ENCODE measurements at places on chromosomes 12 and 14. TPM values are rescaled to one million over a fixed set of nuclear protein-coding genes. Genes with fewer than 3 reads are reported as not detected.
A peak's percentile ranks its signal among the peaks of the same experiment; 100 is the strongest.

DNA sequence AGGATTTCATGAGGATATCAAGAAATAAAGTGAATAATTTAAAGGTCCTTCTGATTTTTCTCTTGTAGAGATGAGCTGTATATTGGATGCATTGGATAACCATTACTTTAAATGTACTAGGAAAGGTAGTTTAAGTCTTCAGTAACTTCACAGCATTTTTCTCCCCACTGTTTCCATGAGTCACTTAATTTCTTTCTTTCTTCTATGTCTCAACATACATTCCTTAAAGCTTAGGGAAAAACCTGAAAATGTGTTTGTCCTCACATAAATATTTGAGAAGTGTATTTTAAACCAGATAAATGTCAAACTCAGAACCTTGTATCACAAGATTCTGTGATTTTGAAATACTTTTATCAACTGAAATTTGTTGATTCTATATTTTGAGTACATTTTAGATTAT lies 1970.2 kb upstream of the FLRT2 start:
- DNase-seq = no peak

DNA sequence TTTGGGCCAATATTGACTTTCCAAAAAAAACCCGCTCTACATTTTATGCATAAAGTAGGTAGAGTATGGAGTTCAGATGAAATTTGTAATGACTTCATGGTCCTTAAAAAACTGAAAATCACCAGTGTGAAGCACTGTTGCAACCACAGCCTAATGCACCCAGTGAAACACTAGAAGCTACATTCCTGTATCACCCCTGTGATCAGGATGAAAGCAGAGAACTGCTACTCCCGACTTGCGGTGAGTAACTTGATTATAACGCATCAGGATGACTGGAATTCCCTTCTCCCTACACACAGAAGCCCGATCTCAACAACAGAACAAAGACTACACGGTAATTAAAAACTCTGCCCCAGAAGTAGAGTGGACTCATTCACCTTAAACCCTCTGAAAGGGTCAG lies 33.8 kb downstream of the SPTB start:
- DNase-seq = no peak

- DNase-seq = peak; percentile 85
Measured at GRCh38 chr14:102824832-102825231, 47.6 kb downstream of the TRAF3 start.

DNA sequence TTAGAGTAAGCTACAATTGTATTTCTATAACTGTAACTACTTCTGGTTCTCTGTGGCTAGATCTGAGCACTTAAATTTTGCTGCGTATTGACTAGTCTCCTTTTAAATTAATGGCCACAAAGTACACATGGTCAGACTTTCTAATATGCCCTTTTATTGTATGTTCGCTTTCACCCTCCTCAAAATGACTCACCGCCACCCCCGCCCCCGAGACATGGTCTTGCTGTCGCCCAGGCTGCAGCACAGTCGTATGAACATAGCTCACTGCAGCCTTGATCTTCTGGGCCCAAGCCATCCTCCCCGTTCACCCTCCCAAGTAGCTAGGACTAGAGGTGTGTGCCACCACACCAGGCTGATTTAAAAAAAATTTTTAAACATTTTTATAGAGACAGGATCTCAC lies 11.8 kb downstream of the MTERF2 start:
- no peak for DNase-seq

GRCh38 chr14:100424504-100425428 lies 101.6 kb downstream of the SLC25A47 start:
- peak; percentile 63 for DNase-seq

DNA sequence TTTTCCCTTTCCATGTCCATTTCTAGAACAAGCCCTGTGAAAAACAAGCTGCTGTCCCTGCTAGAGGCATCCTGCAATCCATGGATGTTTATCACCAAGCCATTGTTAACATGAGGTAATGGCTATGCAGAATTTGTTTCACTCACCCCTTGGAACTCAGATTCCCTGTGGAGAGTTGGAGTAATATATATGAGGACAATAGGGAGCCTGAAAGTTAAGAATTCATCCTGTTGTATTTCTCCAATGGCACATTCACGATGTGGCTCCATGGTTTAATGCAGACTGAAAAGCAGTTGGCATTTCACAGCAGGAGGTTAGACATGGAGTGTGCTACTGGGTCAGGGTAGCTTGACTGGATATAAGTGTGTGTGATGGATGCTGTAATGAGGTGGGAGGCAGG lies 32.4 kb downstream of the GPR65 start:
- no peak for DNase-seq

- no peak for DNase-seq
Measured at GRCh38 chr14:65976761-65977404, 509.3 kb upstream of the CCDC196 start.

GRCh38 chr12:108313606-108314351 lies 25.3 kb downstream of the CMKLR1 start:
- DNase-seq = no peak

DNA sequence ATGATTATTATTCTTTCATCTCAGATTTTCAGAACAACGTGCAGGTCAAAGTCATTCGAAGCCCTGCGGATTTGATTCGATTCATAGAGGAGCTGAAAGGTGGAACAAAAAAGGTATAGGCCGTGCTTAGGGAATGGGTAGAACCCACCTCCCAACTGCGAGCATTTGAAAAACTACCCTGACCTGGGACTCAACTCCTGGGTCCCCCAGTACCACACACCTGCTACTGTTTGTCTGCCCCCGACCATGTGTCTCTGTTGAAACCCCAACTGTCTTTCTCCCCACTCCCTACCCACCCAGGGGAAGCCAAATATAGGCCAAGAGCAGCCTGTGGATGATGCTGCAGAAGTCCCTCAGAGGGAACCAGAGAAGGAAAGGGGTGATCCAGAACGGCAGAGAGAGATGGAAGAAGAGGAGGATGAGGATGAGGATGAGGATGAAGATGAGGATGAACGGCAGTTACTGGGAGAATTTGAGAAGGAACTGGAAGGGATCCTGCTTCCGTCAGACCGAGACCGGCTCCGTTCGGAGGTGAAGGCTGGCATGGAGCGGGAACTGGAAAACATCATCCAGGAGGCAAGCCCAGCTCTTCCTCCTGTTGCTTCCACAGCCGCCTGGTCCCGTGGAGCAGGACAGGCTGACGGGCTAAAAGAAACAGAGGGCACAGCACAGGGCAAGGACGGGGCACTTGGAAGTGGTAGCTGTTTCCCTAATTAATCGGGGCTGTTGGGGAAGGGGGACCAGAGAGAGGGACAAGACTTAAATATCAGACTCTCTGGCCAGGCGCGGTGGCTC lies 20.5 kb downstream of the AGAP2 start:
- DNase-seq = no peak

DNA sequence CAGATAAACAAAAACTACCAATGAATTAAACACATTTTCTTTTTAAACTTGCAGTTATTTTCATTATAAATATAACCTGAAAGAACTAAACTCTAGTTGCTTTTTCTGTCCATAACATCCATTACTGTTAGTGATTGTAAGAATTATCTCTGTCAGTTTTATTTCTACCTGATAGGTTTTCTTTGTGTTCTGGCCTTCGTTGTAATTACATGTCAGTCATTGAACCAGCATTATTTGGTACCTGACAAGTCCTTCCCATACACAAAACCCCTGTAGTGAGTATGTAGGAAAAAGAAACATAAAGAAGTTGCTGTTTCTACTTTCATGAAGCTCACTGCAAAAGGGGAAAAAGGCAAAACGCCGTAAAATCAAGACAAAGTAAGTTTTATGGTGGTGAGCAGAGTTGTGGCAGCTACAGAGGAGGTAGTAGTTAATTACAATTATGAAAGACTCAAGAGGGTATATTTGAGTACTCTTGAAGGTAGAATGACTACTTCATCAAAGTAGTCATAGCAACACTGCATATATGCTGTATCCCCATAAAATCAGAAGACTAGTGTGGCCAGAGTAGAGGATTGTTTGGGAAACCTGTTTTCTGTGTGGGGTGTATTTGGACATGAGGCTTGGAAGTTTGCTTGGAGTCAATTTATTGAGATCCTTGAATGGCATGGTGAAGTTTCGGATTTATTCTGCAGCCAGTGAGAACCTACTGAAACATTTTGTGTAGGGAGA lies 102.8 kb downstream of the SLC5A8 start:
- no peak for DNase-seq

GRCh38 chr12:119296535-119296934 lies 38.0 kb upstream of the CCDC60 start:
- no peak for DNase-seq

DNA sequence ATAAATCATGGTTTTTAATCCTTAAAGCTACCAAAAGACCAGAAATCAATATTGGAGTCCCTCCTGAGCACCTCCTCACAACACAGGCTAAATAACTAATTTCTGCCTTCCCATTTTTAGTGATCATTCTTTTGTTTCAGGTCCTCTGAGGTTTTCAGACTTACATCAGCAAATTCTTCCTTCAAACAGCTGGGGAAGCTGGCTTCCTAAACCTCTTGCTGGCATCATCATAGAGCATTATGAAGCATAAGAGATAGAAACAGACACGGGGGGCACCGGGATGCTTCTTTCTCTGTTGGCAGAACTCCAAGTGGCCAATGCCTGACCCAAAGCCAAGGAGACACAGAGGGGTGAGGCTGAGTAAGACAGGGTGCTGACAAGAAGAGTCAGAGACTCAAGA lies 47.9 kb upstream of the DBX2 start:
- no peak for DNase-seq

DNA sequence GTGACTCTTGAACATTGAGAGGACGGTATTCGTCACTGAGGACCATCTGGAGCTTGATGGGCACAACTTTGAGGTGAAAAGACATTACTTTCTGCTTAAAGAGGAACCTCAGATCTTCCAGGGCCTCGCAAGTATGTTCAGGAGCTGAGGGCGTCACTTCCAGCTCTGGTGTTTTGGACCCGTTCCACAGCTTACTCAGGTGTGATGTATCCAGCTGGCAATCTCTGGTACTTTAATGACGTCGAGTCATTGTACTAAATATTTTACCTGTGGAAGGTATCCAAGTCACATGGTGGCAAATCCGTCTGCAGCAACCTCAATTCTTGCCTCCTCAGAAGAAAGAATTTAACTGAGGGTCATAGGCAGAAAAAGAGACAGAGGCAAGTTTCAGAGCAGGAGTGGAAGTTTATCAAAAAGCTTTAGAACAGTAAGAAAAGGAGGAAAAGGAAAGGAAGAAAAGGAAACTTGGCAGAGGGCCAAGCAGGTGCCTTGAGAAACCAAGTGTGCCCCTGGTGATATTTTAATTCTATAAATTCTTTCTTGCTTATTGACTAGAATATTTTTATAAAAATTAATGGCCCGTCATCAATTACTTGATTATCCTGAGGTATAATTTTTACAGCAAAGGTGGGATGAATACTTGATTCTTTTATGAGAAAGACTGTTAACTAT lies 250.6 kb downstream of the AEBP2 start:
- peak; percentile 77 for DNase-seq

DNA sequence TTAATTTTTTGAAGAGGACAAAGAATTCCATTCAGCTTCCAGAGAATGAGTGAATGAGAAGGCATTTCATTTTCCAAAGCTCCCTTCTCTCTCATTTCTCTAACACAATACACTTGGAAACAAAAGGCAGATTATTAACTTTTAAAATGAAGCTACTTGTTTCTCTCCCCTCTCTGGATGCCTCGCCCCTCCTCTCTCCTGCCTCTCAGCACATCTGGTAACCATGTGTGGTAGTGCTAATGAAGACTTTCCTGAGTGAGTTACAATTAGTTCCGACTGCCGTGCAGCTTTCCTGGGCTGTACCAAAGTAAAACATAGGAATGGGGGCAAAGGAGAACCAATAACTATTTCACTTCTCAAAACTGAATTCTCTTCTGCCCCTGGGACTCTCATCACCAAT lies 84.7 kb upstream of the SOX5 start:
- DNase-seq = no peak

DNA sequence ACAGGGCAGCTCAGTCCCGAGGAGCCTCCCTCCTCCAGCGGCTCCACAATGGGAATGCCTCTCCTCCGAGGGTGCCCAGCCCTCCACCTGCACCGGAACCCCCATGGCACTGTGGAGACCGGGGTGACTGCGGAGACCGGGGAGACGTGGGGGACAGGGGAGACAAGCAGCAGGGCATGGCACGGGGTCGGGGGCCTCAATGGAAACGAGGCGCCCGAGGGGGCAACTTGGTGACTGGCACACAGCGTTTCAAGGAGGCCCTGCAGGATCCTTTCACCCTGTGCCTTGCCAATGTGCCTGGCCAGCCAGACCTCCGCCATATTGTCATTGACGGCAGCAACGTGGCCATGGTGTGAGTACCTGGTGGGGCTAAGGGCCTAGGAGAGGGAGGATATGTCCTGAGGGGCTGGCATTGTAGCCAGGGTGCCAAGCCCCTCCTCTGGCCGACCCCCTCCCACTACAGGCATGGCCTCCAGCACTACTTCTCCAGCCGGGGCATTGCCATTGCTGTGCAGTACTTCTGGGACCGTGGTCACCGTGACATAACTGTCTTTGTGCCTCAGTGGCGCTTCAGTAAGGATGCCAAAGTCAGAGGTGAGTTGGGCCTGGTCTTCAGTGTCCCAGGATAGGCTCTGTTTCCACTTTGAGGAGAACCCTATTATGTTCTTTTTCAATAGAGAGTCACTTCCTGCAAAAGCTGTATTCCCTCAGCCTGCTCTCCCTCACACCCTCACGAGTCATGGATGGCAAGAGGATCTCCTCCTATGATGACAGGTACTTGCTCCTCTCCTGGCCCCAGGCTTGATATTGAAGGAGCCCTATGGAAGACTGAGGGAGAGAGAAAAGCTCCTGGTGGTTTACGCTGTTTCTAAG lies 2.7 kb downstream of the KHNYN start:
- DNase-seq = no peak

DNA sequence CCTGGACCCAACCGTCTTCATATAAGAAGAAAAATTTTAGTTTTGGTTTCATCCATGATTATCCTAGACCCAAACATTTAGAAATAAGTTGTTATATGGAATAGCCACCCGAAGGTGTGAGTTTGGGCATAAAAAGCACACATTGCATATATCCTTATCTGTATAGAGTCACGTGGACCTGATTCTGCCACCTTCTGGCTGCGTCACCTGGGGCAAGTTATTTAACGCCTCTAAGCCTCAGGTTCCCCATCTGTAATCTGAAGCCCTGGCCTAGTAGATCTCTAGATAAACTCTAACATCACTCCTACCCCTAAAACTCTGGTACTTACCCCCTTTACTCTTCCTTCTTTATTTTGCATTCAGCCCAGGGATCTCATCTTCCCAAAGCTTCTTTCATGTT lies 14.3 kb upstream of the KRT5 start:
- peak; percentile 20 for DNase-seq

DNA sequence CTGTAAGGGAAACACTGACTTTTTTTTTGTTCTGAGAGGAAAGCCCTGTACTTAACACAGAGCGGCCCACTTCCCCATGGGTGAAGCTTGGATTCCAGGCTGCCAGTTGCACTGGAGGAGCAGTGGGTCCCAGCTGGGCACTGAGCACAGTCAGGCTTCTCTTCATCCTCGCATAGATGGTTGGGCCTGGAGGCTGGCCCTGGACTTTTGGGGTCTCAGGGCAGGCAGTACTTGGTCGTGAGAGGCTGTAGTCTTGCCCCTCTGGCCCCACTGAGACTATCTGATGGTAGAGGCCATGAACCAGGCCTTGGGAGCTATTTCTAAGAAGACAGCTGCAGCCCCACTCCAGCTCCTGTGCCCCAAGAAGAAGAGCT lies 6.2 kb upstream of the LHX5 start:
- no peak for DNase-seq

The ARMH4 gene
- total RNA-seq = 2.6 TPM

The SCNN1A gene
- 2.9 TPM for total RNA-seq

The GPR84 gene
- total RNA-seq = not detected

The CLEC4D gene
- total RNA-seq = not detected

The TAS2R31 gene
- 0.75 TPM for total RNA-seq

The ATG101 gene
- 110 TPM for total RNA-seq

The KRT3 gene
- total RNA-seq = 0.33 TPM

The TTC9 gene
- 3.6 TPM for total RNA-seq

The JAG2 gene
- 57.1 TPM for total RNA-seq

The INHBE gene
- total RNA-seq = not detected

The PIANP gene
- total RNA-seq = not detected

The MAP1LC3B2 gene
- total RNA-seq = not detected

The FGF6 gene
- not detected for total RNA-seq

Measured in PC-3 (cell line).